ENCODE measurements at places on chromosomes 1 and 21. TPM values are rescaled to one million over a fixed set of nuclear protein-coding genes. Genes with fewer than 3 reads are reported as not detected.

The WNT3A gene
- 4.7 TPM for total RNA-seq

GRCh38 chr1:92298213-92298572 is 594 bp downstream of the GLMN start:
- DNase-seq = no peak
- H3K27ac ChIP-seq = peak overlapping the region; percentile 94
- H3K4me3 ChIP-seq = peak overlapping the region; percentile 71
- H3K27me3 ChIP-seq = no peaks in the 10 kb centered on the region
- H3K4me1 ChIP-seq = peaks cover 32% of the 10 kb centered on the region
- peaks cover 3% of the 10 kb centered on the region for H3K36me3 ChIP-seq

DNA sequence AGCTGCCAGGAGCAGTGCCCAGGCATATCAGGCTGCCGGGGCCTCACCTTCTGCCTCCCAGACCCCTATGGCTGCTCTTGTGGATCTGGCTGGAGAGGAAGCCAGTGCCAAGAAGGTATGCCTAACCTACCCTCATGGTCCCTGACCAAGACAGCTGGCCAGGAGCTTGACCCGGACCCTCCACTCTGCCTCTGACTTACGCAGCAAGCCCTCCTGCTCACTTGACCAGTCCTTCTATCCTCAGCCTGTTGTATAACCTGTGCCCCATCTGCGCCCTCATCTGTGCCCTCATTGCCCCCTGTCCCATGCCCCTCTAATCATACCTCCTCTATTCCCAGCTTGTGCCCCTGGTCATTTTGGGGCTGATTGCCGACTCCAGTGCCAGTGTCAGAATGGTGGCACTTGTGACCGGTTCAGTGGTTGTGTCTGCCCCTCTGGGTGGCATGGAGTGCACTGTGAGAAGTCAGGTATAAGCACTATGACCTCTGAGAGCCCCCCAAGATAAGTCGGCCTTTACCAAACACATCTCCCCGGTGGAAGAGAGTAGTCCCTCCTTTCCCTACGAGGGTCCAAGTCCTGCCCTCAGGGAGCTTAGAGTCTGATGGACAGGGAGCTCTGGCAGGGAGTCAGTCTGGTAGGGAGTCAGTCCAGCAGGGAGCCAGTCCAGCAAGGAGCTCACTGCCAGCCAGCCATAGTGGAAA is 6.8 kb downstream of the TIE1 start:
- peaks cover 9% of the 10 kb centered on the region for H3K4me1 ChIP-seq
- H3K27me3 ChIP-seq = no peaks in the 10 kb centered on the region
- DNase-seq = peak; percentile 37
- H3K36me3 ChIP-seq = no peaks in the 10 kb centered on the region
- H3K27ac ChIP-seq = no peak overlapping the region

The CFAP107 gene
- total RNA-seq = not detected

DNA sequence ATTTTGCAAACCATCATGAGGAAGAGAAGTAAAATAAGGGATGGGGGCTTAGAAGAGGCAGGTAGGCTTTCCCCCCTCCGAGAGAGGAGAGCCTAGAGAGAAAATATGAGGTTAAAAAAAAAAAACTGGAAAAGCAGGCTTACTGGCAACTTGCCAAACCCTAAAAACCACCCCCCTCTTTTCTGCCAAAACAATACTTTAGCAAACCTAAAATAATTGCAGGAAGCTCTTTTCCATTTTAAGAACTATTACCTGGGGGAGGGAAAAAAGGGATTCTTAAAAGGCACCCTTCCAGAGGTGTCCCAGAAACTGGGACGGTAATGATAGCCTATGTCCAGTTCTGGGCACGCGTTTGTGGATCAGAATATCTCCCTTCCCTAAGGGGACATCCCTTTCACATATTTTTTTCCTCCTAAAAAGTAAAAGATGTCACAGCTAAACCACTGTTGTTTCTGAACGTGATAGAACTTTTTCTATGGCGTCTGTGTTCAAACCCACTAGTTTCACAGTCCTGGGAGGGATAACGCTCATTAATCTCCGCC is 1.1 kb upstream of the NFIA start:
- no peaks in the 10 kb centered on the region for H3K27me3 ChIP-seq
- H3K27ac ChIP-seq = peak overlapping the region; percentile 94
- no peaks in the 10 kb centered on the region for H3K36me3 ChIP-seq
- H3K4me3 ChIP-seq = peak overlapping the region; percentile 74
- no peak for DNase-seq
- H3K4me1 ChIP-seq = peaks cover 63% of the 10 kb centered on the region

Data from suprapubic skin (tissue), 4 donors.